ENCODE measurements at places on chromosomes 4 and X.

GRCh38 chrX:153974003-153974725 lies 1.6 kb downstream of the TMEM187 start:
- no peak for DNase-seq

GRCh38 chrX:15854080-15854655 lies 445 bp downstream of the AP1S2 start:
- DNase-seq, result peak; percentile 9

- DNase-seq, result no peak
These were observed 1196.4 kb upstream of the TENM3 start for GRCh38 chr4:181046809-181047208.

- no peak for DNase-seq
These were observed 26.8 kb downstream of the ANXA10 start for GRCh38 chr4:168119100-168119499.

DNA sequence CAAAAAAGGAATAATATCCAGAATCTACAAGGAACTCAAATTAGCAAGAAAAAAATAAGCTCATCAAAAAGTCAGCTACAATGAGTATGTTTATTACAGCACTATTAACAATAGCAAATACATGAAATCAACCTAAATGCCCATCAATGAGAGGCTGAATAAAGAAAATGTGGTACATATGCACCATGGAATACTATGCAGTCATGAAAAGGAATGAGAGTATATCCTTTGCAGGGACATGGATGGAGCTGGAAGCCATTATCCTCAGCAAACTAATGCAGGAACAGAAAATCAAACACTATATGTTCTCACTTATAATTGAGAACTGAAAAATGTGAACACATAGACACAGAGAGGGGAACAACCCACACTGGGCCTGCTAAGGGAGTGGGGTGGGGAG lies 178.4 kb upstream of the IRS4 start:
- DNase-seq, result no peak

- no peak for DNase-seq
These were observed 1.2 kb downstream of the GUCY1A1 start for GRCh38 chr4:155667568-155668511.

DNA sequence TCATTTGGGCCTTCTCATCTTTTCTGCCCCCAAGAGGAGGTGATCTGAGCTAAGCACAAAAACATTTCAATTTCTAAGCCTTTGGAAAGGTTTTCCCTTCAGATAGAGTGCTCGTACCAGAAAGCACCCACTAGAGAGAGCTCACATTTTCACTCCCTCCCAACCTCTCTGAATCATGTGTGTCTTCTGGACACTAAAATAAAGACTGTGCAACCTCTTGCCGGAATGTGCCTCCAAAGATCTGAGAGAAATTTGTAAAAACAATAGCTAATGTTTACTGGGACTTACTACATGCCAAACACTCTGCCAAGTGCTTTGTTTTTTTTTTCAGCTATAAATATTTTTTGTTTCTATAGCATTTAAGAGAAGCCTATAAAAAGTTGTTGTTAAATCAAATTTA lies 120.6 kb upstream of the LNX1 start:
- no peak for DNase-seq

GRCh38 chrX:21855937-21856415 lies at the start of gene YY2:
YY2 (plus strand) TSS chrX:21855987; CDS start chrX:21856485, 498 bp downstream.
- DNase-seq, result no peak

DNA sequence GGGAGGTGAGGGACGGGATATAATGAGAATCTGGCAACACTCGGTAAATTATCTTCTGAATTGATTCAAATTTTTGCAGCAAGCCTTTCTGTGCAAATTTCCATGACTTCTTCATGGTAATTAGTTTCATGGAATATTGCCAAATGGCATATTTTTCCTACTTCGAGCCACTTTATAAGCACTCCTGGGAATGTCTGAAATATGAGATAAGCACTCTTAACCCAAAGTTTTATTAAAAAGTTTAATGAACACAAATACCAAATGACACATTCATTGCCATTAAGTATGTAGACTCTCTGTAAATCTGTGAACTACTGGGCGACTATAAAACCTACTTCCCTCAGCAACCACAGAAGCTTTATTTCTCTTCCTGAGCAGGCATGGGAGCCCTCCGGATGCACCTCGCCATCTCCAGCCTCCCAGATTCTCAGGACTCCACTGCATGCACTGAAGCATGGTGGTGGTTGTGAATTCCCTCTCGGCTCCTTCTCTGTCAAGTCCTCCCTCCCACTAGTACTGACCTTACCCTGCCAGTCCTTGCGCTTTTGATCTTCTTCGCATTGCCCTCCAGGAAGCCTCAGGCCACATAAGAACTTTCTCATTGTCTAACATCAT lies 154.4 kb upstream of the RPL34 start:
- no peak for DNase-seq

DNA sequence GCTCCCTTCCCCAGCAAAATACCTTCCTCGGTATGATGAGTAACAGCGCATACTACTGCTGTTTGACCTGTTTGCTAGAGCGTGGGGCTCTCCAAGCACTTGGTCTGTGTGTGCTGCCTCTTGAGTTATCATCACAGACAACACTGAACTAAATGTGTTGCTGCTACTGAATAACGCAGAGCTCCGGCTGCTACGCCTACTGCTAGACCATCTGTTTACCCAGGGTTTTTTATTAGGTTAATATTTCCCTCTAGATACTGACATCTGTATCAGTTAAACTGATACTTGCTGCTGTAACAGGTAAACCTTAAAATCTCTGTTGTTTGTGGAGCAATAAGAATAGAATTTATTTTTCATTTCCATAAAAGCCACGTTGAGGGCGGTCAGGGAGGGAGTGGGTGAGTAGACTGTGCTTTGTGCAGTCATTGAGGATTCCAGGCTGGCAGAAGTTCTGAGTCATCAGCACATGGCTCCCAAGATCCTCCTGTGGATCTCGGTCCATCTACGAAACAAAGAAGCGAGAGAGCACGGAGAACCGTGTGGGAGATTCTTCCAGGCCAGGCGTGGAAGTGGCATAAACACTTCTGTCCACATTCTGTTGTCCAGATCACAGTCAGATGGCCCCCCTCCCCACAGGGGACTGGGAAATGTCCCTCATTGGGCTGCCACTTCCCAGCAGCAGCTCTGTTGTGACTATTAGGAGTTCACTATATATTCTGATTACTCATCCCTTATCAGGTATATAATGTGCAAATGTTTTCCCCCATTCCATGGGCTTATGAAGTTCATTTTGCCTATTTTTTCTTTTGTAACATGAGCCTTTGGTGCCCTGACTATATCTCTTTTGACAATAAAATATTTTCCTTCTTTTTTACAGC lies 14.1 kb downstream of the GRK4 start:
- no peak for DNase-seq

DNA sequence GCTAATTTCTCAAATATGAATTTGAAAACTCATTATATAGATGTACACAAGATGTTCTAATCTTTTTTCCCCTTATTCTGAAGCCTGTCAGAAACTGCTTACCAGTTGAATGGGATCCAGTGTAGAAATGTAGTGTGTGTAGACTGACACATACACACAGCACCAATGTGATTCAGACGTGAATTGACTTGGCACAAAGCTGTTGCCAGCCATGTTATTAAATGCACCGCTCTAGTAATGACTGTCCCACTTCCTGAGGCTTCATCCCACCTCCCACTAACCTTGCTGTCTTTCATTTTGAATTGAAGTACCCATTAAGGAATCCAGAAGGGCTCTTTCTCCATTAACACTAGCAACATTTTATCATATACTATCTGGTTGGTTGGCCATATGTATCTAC lies 146.6 kb downstream of the PPA2 start:
- DNase-seq, result no peak

DNA sequence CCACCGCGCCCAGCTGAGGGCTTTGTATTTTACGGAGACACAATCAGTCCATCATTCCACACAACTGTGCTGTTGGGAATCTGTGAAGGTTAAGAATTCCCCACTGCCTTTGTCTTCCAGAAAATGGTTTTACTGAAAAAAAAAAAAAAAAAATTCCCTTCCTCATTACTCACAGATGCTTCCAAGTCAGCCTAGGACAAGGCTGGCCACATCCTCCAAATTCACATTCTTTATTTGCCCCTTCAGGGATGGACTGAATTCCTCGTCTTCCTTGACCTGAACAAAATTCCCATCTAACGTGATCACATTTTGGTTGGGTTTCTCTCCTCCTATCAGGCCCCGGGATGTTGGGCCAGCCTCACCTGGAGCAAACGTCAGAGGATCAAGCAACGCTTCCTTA lies 130.3 kb downstream of the DHRSX start:
- DNase-seq, result no peak

- DNase-seq, result no peak
These were observed 33.9 kb downstream of the SLC39A8 start for GRCh38 chr4:102311407-102311806.

GRCh38 chr4:78971326-78971725 lies 32.1 kb upstream of the PAQR3 start:
- DNase-seq, result no peak

DNA sequence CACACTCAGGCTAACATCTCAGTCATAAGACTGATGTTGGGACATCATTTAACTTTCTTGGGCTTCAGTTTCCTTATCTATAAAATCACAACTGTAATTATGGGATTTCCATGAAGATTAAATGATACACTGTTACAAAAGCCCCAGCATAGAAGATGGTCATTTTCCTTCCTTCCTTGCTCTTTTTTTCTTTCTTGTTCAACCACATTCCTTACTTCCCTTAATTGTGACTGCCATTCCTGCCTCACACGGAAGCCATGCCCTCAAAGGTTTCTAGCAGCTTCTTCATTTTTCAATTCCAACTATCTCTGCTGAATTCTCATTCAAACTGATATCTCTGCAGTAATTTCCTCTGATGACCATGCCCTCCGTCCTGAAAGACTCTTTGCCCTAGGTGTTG lies 311.8 kb downstream of the PPP3CA start:
- DNase-seq, result no peak

DNA sequence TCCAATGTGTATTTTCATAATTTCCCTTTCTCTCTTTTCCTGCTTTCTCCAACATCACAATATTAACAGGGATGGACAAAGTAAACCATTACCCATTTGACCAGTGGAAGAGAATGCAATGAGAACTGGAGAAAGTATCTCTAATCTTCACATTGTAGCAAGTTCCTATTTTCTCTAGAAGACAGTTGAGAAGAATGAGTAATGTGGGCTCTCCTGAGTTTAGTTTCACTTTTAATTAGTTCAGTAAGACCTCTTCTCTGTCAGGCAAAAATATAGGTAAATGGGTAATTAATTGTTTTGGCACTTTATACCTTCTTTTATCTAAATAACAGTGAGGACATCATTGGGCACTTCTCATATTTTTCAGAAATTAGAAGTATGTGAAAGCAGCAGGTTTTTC lies 602.0 kb downstream of the GLUD2 start:
- DNase-seq, result no peak

- DNase-seq, result no peak
These were observed 283.2 kb downstream of the ARHGAP10 start for GRCh38 chr4:148015058-148015457.

- no peak for DNase-seq
These were observed 1.1 kb downstream of the MOB1B start for GRCh38 chr4:70903291-70903603.

GRCh38 chrX:125101971-125102755 lies 217.5 kb upstream of the TEX13C start:
- DNase-seq, result no peak

DNA sequence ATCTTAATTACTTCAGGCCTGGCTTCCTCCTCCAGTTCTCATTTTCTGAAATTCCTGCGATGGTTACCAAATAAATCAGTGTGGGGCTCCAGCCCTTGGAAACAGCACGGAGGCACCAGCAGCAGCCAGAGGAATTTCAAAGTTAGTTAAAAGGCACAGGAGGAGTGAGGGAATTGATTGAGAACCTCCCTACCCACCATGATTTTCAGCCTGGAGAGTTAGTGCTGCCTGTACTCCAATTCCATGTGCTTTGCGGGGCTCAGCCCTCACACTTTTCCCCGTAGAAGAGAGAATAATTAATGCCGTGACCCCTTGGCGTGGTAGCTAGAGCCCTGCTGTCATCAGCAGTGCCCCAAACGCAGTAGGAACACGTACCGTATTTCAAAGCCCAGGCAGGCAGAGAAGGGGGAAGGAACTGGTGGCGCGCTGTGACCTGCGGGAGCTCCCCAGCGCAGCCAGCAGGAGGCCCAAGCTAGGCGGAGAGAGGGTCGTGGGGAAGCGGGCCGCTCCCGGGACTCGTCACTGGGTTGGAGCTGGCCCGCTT lies 84.0 kb upstream of the IGFBP7 start:
- DNase-seq, result no peak

DNA sequence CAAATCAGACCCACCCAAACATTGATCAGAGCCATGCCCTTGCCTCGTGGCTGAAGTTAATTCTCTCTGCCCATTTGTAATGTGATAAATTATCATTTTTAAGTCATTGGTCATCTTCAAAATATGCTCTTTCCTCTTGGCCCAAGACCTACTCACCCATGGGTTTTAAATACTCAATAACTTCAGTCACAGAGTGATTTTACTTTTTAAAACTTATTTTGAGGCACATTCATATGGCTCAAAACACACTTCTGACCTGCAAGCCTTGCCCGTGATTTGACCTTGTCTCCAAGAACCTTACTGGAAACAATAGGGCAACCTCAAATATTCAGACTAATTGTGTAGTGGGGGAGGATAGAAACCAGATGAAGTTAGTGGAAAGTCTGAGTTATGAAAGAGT lies 176.2 kb upstream of the LNX1 start:
- DNase-seq, result no peak

- DNase-seq, result no peak
These were observed 119.7 kb upstream of the PCDH7 start for GRCh38 chr4:30600246-30601017.

GRCh38 chrX:72539822-72540221 lies 32.8 kb downstream of the HDAC8 start:
- DNase-seq, result no peak

GRCh38 chrX:3743801-3744439 lies 30.5 kb upstream of the PRKX start:
- no peak for DNase-seq

DNA sequence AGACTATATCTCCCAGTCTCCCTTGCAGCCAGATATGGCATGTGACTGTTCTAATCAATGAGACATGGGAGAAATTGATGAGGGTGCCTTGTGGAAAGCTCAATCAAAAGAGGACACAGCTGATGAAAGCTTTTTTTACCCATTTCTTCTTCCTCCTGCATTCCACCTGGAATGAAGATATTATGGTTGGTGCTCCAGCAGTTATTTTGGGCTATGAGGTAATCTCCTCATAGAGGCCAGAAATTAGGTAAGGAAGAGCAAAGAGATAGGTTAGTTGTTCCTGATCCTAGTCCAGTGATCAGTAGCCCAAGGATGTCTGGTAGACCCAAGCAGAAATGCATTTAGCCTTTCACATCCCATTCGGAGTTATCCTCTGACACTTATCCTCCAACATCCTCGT lies 16.8 kb upstream of the KIAA0232 start:
- no peak for DNase-seq

DNA sequence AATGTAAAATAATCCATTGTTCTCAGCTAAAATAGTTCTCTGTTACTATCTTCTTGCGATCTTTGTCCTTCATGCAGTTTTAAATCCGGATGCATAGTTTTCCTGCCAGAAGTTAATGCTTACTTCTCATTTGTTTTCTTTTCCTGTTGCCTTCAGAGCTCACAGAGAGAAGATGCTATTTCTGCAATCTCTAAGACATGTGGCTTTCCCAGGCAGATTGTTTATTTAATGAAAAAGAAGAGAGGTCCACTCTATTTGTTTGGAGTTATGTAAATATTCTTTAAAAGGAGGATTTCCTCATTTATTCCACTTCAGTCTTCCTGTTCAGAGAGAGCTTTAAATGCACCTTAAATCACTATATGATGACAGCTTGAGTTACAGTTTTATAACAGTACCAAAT lies 39.3 kb upstream of the HPGD start:
- no peak for DNase-seq

- no peak for DNase-seq
These were observed 8.1 kb upstream of the NAAA start for GRCh38 chr4:75948822-75949444.
